ENCODE measurements at places on chromosomes 12 and 14. TPM values are rescaled to one million over a fixed set of nuclear protein-coding genes. Genes with fewer than 3 reads are reported as not detected.

GRCh38 chr12:104549815-104550480 lies 93.2 kb downstream of the CHST11 start:
- no peak for DNase-seq

DNA sequence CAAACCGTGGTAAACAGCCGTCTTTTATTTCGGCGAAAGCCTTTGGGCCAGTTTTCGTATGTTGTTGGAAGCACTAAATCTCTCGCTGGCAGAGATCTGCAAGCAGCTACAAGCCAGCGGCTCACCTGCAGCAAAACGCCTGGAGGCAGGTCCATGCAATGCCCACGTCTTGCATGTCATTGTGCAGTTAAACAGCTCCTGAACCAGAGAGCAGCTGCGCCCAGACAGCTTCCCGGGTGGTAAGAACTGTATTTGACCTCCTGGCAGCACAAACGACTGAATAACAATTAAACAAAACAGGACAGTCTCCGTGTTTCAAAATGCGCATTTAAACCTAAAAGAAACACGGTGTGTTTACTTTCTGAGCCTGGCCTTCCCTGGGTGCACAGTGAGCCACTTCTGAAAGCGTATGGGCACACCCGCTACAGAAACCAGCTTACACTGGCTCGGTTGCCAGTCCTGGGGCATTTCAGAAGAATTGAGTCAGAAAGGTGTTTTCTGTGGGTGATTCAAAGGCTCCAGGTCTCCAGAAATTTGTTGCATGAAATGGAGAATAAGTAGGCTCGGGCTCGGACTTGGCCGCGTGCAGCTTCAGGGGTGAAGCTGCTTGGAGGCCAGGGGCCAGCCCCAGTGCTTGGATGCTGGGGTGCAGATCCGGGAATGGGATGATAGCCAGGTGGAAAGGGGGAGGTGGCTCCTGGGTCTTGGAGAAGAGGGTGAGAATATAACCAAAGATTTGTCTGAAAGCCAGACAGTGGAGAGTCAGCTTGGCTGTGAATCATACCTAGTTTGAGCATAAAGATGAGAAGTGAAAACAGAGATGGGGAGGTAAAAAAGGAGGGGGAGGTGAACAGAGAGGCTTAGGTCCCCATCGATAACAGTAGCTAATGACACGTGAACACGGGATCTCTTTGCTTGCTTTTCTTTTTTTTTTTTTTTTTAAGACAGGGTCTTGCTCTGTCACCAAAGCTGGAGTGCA lies 24.9 kb upstream of the FZD10 start:
- DNase-seq, result no peak

- no peak for DNase-seq
Observed at GRCh38 chr12:6056406-6057240, 67.8 kb downstream of the VWF start.

Gene RGS6
- total RNA-seq, result 23.0 TPM

DNA sequence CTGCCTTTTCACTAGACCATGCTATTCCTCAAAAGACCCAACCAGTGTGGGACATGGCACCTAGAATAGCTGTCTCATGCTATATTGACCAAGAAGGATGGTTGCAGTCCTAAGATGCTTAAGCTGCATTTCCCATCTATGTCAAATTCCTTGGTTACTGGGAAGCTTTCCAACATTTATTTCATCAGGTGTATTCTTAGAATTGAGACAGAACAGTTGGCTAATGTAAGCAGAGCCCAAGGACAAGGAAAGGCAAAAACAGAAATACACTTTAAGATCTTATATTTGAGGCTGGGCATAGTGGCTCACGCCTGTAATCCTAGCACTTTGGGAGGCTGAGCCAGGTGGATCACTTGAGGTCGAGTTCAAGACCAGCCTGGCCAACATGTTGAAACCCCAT lies 24.7 kb downstream of the ARG2 start:
- DNase-seq, result no peak

All from left ventricle myocardium inferior (tissue), 1 donor.